ENCODE measurements at places on chromosomes 4 and X. TPM values are rescaled to one million over a fixed set of nuclear protein-coding genes. Genes with fewer than 3 reads are reported as not detected.
A peak's percentile ranks its signal among the peaks of the same experiment; 100 is the strongest.

GRCh38 chr4:157687971-157688370 lies 467.4 kb downstream of the GRIA2 start:
- DNase-seq = no peak

DNA sequence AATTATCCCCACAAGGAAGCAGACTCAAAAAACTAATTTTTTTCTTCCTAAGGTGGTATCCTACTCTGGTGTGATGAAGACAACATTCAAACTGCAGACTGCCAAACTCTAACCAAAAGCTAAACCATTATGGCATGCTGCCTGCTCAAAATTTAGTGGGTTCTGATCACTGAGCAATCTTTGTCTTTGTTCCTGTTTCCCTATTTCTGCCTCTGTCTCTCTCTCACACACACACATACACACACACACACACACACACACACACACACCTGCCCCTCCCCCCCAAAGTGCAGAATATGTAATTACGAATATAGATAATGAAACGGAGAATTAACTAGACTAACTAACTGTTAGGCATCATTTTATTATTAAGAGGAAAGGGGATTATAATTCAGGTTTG lies 1278.6 kb downstream of the PCDH7 start:
- DNase-seq = no peak

GRCh38 chrX:129696463-129697155 lies 41.9 kb upstream of the APLN start:
- DNase-seq = no peak

DNA sequence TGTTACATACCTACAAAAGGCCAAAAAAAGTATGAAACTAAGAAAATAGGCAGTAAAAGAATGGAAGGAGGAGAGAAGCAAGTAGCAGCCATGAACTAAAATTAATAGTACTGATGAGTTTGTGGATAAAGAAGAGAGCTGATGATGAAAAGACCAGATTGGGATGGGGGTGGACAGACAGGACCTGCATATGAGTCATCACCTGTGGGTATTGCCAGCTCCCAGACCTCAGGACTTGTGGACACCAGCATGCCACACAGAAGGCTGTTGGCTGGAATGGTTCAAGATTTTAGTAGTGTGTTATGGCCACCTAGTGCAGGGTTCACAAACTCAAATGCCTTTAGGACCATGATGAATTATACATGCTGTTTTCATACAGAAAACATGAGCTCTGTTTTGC lies 58.9 kb downstream of the ARX start:
- peak; percentile 15 for DNase-seq

DNA sequence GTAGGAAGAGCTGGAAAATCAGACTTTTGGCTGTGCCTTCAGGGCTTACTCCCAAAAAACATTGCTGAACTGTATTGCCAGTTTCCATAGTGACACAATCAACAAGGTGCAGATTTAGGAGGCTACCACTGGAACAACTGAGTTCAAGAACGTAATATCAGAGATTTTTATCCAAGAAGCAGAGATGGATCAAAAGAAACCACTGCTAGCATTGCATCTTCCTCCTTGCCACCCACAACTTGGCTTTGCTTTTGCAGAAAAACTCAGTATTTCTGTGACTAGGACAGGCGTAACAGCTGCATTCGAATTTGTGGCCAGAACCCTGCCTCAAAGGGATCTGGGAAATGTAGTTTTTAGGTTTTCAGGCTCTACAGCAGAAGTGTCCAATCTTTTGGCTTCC lies 27.8 kb upstream of the WDFY3 start:
- DNase-seq = no peak

- peak; percentile 79 for DNase-seq
Observed at GRCh38 chr4:151436093-151436518, 27.1 kb downstream of the FHIP1A start.

DNA sequence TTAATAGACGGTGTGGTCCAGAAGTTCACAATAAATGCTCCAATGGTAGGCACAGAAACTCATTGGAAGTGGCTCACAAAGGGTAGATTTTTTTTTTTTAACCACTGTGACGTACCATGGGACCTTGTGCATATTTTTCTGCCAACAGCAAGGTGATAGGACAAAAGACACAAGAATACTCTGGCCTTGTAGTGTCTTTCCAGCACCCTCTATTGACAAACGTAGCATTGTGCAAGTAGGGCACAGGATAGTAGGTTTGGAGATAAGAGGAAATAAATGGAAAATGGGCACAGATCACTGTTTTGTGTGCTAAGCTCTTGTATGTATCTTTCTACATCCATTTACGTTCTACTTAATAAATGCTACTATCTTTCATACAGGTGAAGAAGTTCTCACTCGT lies 2054.9 kb downstream of the PCDH7 start:
- peak; percentile 69 for DNase-seq

DNA sequence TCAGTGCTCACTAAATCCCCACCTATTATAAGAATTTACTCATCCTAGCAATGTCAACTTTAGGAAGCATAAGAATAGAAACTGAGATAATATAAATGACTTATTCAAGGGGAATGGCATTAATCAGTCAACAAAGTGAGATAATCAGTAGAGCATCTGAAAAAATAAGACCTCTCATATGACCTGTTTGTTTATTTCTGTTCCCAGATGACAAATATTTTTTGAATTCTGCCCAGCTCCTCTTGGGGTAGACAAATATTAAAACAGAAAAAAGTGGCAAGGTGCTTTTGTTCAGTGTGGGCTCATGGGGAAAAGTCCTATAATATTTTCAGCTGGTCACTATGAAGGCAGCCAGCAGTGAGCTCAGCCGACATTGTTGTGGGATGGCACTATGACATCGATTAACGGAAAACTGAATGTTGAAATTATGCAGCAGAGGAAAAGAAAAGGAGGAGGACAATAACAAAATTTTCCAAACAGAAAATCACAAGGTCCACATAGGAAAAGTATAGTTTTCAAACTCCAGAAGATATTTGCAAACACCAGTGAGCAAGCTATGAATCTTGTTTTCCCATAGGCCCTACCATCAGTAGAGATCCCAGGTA lies 109.6 kb downstream of the ANXA3 start:
- no peak for DNase-seq

GRCh38 chr4:85514117-85514516 lies 39.2 kb downstream of the ARHGAP24 start:
- no peak for DNase-seq

- DNase-seq = no peak
Observed at GRCh38 chrX:30577362-30577991, at the start of gene TASL. TSS of gene TASL (minus strand) at chrX:30577766. CDS start at chrX:30560355, 17,411 bp downstream.

DNA sequence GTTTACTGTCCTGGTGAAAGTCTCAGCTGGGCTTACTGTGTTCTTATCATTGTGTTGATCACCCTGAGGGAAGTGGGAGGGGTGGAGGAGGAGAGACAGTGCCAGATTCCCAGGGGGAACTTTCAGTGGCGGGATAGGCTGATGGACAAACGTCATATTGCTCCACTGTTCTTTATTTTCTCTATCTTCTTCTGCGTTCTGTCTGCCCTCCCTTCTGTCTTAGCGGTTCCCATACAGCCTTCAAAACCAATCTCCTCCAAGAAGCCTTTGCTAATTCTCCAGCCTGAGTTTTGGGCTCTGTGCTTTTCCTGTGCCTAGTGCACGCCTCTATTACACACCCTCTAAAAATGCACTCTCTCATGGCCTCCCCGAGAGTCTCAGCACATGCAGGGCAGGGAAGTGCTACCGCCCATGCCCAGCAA lies 448.7 kb upstream of the FAT1 start:
- DNase-seq = peak; percentile 71

GRCh38 chr4:118743867-118744266 lies 58.7 kb downstream of the METTL14 start:
- no peak for DNase-seq

DNA sequence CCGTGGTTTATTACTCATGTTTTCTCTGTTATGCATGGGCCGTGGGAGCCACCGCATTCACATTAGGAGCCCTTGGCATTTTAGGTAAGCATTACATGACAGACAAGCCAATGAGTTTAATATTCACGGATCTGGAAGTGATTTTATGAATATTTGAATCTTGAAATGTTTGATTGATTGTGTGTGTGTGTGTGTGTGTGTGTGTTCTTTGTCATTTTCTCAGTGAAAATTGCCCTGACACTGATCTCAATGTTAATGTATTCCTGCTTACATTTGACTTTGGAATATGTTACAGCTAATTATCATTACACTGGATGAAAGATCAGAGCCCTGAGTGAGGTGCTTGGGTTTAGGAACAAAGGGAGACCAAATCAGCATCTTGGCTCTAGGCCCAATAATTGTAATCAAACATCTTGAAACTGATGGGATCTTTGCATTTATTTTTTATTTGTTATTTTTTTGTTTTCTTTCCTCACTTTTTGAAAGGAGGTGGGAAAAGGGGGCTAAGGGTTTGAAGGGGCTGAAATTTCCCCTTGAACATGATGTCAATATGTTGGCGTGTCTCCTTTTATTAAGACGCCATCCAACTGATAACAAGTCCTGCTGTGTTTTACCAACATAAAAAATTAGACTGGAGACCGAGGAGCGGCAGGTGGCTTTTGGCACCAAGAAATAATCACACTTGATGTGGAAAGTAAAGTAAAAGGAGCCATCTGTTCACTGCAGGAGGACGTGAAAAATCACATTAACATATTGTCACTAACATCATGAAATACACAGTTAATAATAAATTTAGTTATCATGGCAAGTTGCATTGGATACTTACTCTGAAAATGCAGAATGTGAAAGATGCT lies 5.2 kb upstream of the GK2 start:
- DNase-seq = no peak

GRCh38 chrX:68461576-68461975 lies 28.3 kb upstream of the OPHN1 start:
- DNase-seq = no peak

SAGE1 gene
- not detected for total RNA-seq

GYPB gene
- total RNA-seq = not detected

RGN gene
- not detected for total RNA-seq

PPM1K gene
- total RNA-seq = 3.0 TPM

CT45A3 gene
- total RNA-seq = not detected

CISD2 gene
- 30.9 TPM for total RNA-seq

RAB40A gene
- not detected for total RNA-seq

PCSK1N gene
- total RNA-seq = 177 TPM

RTL9 gene
- 0.29 TPM for total RNA-seq

RASGEF1B gene
- total RNA-seq = 1.4 TPM

SASH3 gene
- not detected for total RNA-seq

SULT1E1 gene
- not detected for total RNA-seq
